ENCODE measurements at places on chromosomes 7 and 10. TPM values are rescaled to one million over a fixed set of nuclear protein-coding genes. Genes with fewer than 3 reads are reported as not detected.

- no peak for DNase-seq
Observed at GRCh38 chr10:78301891-78302738, 268.5 kb downstream of the RPS24 start.

GRCh38 chr7:150335108-150335773 lies 6.2 kb downstream of the RARRES2 start:
- no peak for DNase-seq

PIK3CG gene
- not detected for total RNA-seq

- DNase-seq: no peak
Observed at GRCh38 chr7:134771111-134771510, 8.3 kb upstream of the CALD1 start.

EPO gene
- 0.58 TPM for total RNA-seq

- DNase-seq: no peak
Observed at GRCh38 chr7:123581162-123581459, 20.5 kb upstream of the ASB15 start.

GCK gene
- 0.15 TPM for total RNA-seq

CALML5 gene
- total RNA-seq: not detected

DNA sequence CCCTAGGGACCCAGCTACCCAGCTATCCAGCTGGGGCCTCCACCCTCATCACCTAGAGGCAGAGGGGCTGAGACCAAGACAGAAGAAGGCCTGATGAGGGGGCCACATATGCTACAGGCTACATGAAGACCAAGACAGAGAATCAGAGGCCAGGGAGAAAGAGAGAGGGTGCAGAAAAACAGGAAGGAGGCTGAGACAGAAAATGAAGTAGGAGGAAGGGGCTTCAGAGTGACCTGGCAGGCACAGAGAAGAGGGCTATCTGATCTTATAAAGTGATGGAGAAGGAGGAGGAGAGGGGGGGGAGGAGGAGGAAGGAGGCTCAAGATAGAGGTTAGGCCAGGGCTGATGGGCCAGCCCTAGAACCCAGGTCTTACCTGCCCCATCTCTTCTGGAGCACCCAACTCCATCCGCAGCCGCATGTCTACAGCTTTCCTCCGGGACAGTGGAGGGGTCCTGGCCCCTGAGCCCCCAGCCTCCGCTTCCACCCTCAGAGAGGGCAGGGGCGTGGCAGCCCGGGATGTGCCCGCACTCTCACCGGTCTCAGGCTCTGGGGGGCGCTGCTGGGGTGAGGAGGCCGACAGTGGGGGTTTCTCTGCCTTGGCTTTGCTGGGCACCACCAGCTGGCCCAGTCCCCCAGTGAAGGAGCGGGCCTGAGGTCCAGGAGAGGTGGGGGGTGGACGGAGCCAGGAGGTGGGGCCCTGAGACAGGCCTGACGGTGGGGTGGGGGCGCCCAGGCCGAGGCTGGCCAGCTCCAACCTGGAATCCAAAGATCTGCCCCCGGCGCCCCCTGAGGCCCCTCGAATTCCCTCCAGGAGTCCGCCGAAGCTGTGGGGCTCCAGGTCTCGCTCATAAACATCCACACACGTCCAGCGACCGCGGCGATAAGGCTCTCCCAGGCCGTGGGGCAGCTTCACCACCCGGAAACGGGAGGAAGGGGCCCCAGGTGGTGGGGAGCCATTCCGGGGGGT lies 1.8 kb downstream of the TSC22D4 start:
- DNase-seq: no peak

DNA sequence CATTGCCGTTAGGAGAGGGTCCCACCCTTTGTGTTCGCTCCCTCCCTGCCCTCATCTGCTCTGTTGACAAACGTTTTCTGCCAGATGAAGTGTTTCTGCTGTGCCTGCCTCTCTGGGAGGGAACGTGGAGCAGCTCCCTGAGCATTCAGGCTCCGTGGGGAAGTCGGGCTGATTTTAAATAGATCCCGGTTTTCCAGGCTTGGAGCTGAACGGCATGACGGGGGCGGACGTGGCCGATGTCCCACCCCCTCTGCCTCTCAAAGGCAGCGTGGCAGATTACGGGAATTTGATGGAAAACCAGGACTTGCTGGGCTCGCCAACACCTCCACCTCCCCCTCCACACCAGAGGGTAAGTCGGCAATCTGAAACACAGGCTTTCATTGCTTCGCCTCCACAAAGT lies 101.9 kb upstream of the NPS start:
- no peak for DNase-seq

DNA sequence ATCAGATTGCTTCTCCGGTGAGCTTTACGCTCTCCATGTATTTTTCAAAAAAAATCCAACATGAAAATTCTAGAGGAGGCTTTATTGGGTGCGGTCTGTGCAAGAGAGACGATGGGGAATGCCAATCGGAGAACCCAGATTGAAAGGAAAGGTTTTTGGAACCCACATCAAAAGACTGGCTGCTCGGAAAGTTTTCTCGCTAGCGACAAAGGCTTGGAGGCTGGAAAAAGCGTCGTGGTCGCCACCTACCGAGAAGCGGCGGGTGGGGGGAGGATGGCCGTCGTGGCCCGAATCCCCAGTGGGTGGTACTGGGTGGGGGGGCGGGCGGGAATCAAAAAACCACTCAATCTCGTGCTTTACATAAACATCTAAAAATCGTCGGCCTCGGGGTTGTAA lies 1.1 kb upstream of the GTF2I start:
- DNase-seq: peak; percentile 62

DNA sequence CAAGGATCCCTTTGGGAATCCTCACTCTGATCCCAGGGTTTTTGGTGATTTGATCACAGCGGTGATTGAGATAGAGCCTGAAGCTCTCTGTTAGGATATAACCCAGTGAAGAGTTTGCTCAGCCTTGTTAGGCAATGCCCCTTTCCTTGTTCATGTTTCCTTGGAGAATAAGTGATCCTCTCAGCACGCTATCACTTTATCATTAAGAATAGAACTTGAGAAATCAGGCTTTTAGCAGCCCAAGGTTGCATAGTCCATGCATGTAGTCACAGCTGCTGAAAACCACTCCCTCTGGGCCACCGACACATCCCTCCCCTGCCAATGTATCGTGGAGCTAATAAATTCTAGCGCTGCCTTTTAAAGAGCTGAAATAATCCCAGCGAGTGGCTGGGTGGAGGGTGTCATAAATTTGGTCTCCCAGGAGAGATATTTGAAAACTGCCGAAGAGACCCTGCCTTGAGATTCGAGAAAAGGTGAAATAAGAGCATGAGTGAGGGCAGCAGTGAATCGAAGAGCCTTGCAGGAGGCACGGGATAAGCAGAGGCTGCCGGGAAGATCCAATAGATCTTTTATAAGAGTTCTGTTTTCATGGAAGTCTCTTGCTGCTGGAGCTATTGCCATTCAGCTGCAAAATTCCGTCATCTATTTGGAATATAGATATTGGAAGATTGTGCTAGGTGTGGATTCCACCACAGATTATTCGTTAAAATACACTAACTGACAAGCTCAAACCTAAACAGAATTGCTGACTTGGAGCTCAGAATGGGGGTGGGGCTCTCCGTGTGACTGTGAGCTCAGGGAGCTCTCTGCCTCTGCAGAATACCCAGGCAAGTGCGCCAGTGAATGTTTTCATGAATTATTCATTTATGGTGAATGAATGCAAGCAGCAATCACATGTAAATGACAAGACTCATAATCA lies 249.8 kb downstream of the TRIL start:
- DNase-seq: peak; percentile 57

CEP55 gene
- total RNA-seq: 57.7 TPM

GRCh38 chr7:143015926-143016490 lies 10.9 kb downstream of the OR9A2 start:
- DNase-seq: no peak

DNA sequence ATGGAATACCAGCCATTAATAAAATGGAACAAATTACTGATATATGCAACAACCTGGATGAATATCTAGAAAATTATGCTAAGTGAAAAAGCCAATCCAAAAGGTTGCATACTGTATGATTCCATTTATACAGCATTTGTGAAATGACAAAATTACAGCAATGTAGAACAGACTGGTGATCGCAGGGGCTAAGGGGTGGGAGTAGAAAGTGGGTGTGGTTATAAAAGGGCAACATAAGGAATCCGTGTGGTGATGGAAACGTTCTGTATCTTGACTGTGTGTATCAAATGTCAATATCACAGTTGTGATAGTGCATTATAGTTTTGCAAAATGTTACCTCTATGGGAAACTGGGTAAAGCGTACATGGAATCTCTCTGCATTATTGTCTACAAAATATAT lies 15.0 kb downstream of the CEP41 start:
- DNase-seq: no peak

GRCh38 chr7:47757921-47758411 lies 176.1 kb upstream of the TNS3 start:
- DNase-seq: no peak

GRCh38 chr10:29412485-29412884 lies 123.6 kb downstream of the LYZL1 start:
- no peak for DNase-seq

- no peak for DNase-seq
Observed at GRCh38 chr10:128080641-128081040, 45.6 kb downstream of the MKI67 start.

- no peak for DNase-seq
Observed at GRCh38 chr7:116408166-116408565, 91.4 kb upstream of the CAV2 start.

ZNF365 gene
- total RNA-seq: 0.26 TPM

DNA sequence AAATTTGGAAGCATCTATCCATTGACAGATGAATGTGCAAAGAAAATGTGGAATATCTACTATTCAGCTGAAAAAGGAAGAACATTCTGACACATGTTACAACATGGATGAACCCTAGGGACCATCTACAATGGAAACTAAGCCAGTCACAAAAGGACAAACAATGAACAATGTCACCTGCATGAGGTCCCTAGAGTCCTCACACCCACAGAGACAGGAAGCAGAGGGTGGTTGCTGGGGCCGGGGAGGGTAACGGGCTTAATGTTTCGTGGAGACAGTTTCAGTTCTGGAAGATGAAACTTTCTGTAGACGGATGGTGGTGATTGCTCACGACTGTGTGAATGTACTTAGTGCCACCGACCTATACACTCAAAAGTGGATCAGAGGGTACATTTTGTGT lies 282.9 kb downstream of the ADARB2 start:
- no peak for DNase-seq

DNA sequence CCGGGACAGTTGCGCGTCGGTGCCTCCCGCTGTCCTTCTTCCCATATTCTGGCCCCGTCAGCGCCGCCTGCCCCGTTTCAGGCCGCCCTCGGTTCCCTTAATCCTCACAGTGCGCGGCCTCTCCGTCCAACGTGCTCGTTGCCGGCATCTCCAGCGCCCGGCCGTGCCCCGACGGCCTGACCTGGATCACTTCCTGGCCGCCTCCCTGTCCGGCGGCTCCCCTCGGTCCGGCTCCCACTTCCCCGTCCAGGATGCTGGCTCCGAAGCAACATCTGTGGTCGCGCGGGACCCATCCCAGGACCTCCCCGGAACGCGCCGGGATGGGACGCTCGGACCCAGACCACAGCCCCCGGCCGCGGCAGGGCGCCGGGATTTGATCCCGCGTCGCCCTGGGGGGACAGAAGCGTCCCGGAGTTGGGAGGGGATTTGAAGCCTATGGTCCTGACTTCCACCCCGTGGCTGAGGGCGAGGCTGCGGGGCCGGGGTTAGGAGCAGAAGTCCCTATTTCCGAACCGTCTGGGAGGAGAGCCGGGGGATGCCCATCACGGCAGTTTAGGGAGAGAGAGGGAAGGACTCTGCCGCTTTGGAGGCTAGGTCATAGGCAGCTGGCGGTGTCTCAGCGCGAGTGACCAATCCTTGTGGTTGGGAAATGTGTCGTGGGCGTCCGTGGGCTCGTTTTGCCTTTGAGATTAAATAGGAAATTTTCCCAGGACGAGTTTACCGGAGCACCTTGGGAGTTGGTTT lies 53.8 kb downstream of the KCTD7 start:
- peak; percentile 73 for DNase-seq

RNF32 gene
- total RNA-seq: 3.0 TPM

DNA sequence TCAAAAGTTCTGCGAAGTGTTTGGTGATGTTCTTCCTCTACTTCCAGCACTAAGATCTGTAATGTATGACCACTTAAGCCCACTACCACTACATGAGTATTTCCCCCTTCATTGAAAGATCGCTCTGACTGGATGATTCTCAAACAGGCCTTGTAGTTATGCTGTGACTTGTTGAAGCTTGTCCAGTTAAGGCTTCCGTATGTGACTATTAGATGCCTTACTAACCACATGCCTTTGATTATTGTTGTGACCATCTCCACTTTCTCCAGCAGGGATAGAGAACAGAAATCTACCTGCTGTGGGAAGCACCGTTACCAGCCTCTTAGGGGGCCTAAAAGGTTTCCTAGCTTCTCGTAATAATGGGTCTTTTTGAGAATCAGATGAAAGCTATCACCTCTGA lies 81.1 kb downstream of the NOC3L start:
- DNase-seq: no peak

DPP6 gene
- total RNA-seq: 0.90 TPM

DNA sequence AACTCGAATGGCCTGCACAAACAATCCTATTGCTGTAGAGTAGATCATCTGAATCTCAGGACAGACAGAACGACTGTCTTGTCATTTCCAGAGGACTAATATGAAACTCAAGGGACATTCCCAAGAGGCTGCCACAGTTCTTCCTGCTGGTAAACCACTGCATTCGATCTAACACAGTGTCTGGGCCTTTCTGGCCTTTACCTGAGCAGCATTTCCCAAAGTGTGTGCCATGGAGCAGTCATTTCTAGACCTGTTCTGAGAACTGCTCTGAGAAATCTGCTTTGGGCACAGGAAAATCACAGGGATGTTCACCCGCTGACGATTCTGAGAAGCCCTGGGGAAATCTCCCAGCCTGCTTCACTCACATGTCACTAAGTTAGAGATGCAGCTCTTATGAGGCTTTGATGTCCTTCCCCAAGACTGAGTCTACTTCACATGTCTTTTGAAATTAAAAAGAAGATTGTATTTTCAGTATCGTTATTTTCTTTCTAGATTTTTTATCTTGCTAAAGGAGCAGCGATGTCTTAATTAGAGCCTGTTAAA lies 18.4 kb downstream of the GPNMB start:
- DNase-seq: no peak

- DNase-seq: no peak
Observed at GRCh38 chr7:134919240-134919641, 67.1 kb upstream of the AGBL3 start.

GRCh38 chr10:117442944-117443685 lies 67.9 kb upstream of the PDZD8 start:
- DNase-seq: peak; percentile 87

PRKAR2B gene
- 29.1 TPM for total RNA-seq

SPDYE5 gene
- total RNA-seq: not detected

DNA sequence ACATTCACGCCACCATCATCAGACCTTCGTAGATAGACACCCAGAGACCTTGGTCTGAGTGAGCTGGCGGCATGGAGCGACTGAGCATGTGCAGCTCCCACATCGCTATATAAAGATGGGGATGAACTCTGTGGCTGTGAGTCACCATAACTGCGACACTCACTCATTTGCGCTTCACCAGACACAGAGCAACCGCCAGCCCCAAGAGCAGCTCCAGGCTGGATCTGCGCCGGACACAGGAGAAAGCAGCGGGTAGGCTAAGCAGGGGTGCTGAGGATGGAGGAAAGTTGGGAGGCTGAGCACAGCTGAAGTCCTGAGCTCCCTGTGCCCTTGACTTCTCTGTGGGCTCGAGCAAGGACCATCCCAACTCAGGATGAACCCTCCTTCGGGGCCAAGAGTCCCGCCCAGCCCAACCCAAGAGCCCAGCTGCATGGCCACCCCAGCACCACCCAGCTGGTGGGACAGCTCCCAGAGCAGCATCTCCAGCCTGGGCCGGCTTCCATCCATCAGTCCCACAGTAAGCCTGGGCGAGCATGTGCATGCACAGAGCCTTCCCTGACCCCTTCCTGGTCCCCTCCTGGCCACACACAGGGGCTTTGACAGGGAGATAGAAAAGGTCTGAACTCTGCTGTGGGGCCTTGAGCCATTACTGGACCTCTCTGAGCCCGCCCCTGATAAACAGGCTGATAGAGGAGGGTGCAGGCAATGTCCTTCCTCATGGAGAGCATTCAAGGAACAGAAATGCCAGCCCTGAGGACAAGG lies at the start of gene OPN4:
TSS of gene OPN4 (plus strand) at position 137 of the 762 bp plus-strand sequence. CDS start at position 374, 237 bp downstream.
- DNase-seq: no peak

Measured in neural progenitor cell (in vitro differentiated cells).